ENCODE measurements at places on chromosomes 3 and 15.

- DNase-seq, result no peak
These were observed 237.8 kb upstream of the UBE2E1 start for GRCh38 chr3:23567917-23568316.

- DNase-seq, result no peak
These were observed 49.1 kb upstream of the NEDD4 start for GRCh38 chr15:56042498-56042897.

DNA sequence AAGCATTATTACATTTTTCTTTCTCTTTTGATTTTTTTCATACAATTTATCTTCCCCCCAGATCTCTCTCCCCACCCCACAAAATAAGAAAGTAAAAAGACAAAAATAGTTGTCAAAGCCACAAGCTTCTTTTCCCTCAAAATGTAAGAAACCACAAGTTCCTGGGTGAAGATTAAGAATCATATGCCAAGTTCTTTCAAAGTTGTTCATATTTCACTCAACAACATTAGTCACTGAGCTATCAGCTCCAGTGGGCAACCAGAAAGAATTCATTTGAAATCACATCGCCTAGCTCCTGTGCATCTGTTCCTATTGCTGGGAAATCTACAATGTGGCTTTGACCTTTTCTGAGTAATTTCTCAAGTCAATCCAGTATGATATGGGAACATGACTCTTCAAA lies 681.6 kb upstream of the ARPP21 start:
- DNase-seq, result no peak

GRCh38 chr3:29700256-29700655 lies 419.4 kb downstream of the RBMS3 start:
- DNase-seq, result no peak

- no peak for DNase-seq
These were observed 137.0 kb upstream of the C2CD4B start for GRCh38 chr15:62301993-62302675.

DNA sequence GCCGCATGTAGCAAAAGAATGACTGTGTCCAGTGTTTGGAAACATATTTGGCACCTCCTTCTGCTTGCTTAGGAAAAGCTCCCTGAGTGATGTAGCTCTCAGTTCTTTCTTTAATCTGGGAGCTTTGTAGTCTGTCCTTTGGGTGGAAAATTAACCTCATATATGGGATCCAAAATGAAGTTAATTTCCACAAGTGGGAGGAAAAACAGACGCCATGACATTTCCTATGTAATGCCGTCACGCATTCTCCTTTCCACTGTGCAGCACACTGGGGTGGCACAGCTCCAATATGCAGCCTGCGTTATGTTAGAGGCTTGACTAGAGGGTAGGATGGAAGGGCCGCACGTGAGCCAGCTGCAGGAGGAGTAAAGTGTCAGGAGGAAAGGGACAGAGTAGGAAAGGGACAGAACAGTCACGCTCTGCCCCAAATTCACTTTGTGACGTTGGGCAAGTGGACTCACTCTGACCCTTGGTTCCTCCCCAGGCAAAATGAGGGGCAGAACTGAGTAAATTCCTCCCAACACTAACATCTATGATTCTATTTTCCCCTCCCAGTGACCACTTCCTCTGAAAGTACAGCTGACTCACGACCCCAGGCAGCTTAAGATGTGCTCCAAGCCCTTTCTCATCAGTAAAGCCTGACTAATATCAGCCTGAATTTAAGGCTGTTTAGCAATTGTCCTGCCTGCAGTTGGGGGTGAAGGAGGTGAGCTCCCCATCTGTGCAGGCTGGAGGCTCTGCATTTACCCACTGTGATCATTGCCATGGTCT lies 176.5 kb upstream of the PFN2 start:
- DNase-seq, result no peak

- no peak for DNase-seq
These were observed 67.5 kb downstream of the LRCH3 start for GRCh38 chr3:197858598-197858997.

DNA sequence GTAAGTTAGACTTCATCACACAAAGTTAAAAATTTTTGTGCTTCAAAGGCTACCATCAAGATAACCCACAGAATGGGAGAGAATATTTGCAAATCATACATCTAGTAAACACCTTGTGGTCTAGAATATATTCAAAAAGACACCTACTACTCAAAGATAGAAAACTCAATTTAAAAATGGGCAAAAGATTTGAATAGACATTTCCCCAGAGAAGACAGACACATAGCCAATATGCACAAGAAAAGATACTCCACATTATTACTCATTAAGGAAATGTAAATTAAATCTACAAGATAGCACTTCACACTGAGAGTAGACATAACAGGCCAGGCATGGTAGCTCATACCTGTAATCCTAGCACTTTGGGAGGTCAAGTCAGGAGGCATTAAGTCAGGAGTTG lies 87.8 kb upstream of the MANF start:
- no peak for DNase-seq

- DNase-seq, result no peak
These were observed 198.2 kb downstream of the SLCO3A1 start for GRCh38 chr15:92051716-92052115.

- DNase-seq, result no peak
These were observed 179.6 kb downstream of the NSMCE3 start for GRCh38 chr15:29089731-29090616.

DNA sequence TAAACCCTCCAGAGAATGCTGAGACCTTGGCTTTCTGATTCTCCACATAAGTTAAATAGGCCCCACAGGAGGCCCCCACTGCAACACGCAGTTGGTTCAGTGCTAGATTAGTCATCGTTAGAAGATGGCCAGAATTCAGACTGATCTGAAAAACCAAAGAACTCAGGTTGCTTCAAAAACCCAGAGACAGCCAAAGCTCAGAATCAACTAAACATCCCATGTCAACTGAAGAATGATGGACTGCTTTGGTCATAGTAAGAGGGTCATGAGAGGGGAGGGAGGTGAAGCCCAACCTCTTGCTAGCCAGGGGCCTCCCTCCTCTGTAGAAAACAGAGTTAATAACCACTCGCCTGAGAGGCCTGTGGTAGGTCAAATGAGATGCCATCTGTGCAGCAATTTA lies 93.1 kb downstream of the AKAP13 start:
- peak; percentile 41 for DNase-seq

- DNase-seq, result no peak
These were observed 1.9 kb downstream of the ADAMTS9 start for GRCh38 chr3:64685800-64686445.

GRCh38 chr3:155015776-155016436 lies 64.2 kb upstream of the MME start:
- DNase-seq, result no peak

GRCh38 chr3:171088964-171089754 lies 62.6 kb upstream of the SLC2A2 start:
- no peak for DNase-seq

GRCh38 chr3:146142757-146143156 lies 18.2 kb downstream of the PLOD2 start:
- DNase-seq, result no peak

DNA sequence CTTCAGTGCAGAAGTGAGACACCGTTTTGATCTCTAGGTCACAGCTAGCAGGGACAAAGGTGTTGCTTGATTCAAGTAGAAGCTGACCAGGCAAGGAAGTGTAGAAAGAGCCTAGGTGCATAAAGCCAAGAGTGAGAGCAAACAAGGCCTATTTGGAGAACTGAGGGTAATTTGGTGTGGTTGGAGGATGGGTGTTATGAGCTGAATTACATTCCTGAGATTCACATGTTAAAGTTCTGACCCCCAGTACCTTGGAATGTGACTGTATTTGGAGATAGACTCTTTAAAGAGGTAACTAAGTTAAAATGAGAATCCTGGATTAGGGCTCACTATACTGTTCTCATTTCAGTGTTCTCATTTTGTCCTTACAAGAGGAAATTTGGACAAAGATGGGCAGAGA lies 191.3 kb downstream of the ZMAT3 start:
- DNase-seq, result no peak

DNA sequence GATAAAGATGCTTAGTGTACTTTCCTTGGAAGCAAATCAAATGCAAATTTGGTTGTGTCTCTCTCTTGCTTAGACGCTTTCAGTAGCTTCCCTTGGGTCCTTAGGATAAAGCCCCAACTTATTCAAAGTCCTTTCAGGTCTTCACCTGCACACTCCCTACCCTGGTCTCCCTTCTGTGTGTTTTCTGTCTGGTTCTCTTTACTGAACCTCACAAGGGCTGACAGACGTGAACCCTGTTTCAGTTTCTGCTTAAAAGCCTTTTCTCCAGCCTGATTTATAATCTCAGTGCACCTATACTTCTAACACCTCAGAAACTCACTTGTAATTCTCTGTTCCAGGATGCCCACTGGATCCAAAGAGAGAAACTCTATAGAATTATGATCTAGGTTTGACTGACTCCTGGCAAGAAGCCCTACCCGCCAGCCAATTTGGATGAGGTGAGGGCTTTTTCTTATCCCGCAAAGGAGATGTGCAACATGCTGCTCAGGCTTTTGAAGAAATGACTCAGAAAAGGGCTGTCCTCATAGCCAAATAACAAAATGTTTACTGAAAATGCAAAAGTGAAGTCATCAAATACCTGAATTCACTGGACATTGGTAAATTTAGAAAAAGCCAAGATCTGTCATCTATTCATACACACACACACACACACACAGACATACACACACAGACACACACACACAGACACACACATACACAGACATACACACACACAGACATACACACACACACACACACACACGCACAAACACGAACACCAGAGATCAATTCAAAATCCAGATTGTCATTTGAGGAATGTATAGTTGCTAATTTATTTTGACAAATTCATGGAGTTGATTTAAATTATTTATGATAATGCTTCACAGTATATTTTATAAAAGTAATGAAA lies 102.4 kb upstream of the EOMES start:
- DNase-seq, result no peak

DNA sequence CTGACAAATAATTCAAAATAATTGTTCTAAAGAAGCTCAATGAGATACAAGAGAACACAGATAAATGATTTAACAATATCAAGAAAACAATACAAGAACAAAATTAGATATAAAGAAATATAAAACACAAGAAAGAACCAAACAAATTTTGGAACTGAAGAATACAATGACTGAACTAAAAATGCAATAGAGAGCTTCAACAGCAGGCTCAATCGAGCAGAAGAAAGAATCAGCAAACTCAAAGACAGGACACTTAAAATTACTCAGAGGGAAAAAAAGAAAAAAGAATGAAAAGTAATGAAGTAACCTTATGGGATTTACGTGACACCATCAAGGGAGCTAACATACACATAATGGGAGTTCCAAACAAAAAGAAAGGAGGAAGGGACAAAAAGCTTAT lies 32.1 kb downstream of the CCDC54 start:
- DNase-seq, result no peak

DNA sequence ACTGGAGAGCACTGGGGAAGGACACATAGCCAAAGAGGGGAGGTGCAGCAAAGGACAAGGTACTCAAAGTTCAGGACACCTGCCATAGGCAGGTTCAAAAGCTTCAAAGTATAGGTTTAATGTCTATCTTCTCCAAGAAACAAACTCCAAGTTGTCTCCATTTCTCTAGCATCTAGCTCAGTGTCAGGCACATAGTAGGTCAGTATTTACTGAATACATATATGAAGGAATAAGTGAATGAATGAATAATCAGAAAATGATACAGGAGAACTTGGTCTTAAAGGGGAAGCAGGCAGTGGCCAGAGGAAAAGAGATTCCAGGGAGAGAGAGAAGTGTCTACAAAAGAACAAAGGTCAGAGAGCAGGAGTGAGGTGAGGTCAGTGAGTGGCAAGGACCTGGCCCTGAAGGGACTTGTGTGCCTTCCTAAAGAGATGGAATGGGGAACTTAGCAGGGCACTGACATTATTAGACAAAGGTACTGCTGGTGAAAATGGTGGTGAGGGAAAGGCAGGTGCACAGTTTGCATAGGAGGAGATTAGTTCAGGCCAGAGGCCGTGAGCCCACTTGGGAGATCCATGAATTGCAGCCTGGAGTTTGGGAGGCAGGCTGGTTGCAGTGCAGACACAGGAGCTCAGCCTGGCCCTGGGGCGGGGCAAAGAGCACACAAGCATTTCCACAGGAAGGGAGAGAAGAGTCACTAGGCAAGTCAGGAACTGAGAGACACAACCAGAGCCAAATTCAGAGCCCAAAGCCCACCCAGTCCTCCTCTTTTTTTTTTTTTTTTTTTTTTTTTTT lies 21.4 kb downstream of the TBC1D2B start:
- DNase-seq, result no peak

DNA sequence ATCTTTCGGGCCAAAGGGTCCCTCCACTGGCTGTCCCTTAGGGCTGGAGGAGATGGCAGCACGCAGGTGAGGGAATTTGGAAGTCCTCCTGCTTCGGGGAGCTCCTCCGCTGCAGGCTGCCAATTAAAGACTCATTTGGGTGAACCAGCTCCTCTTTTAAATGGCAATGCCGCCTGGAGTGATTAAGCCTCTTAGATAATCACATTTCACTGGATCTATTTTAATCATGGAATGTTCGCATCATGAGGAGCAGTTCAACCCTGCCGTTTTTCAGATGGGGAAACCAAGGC lies 117.9 kb downstream of the LIPC start:
- DNase-seq, result peak; percentile 10

- no peak for DNase-seq
These were observed 45.0 kb downstream of the RPLP1 start for GRCh38 chr15:69497667-69498066.

- DNase-seq, result peak; percentile 68
These were observed at the start of gene CCNDBP1 for GRCh38 chr15:43185157-43186002. Gene CCNDBP1, plus strand, starts transcription at chr15:43185403. Its CDS starts 96 bp downstream, at chr15:43185499.

DNA sequence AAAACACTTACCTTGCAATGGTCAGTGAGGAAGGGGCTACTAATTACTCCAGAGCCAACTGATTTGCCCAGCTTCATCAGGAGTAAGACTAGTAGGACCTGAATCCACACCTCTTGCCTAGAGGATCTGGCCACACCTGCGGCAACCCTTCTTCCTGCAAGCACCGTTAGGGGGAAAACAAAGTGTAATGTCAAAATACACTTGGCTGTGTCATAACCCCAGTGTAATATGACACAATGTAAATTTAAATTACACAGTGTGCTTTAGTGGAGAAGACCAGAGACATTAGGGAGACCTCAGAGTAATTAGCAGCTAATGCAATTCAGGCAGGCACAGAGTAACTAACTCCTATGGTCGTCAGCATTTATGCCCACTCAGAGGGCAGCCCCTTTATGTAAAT lies 308.5 kb upstream of the ARRDC4 start:
- DNase-seq, result no peak

All from NCI-H524 treated with DMSO at 0.1 percent for 48 hours (cell line).